ENCODE measurements at places on chromosomes 12 and 14.

GRCh38 chr14:101767618-101768362, 6.3 kb downstream of the PPP2R5C start:
- DNase-seq, result no peak

DNA sequence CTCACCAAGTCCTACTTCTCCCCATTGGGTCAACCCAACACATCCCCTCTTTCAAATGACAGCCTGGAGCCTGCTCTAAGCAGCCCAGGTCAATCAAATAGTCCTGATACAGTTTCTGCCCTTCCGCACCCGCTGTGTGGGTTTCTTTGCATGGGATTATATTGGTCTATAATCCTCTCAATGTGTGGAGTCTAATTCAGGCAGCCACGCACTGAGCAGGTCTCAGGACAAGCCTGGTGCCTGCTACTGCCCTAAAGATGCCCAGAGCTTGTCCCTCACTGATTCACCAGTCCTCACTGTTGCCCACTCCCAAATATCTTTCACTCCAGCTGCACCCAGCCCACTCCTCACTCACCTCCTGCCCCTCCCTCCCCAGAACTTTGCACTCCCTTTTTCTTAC, 16.4 kb downstream of the ACTN1 start:
- DNase-seq, result no peak

DNA sequence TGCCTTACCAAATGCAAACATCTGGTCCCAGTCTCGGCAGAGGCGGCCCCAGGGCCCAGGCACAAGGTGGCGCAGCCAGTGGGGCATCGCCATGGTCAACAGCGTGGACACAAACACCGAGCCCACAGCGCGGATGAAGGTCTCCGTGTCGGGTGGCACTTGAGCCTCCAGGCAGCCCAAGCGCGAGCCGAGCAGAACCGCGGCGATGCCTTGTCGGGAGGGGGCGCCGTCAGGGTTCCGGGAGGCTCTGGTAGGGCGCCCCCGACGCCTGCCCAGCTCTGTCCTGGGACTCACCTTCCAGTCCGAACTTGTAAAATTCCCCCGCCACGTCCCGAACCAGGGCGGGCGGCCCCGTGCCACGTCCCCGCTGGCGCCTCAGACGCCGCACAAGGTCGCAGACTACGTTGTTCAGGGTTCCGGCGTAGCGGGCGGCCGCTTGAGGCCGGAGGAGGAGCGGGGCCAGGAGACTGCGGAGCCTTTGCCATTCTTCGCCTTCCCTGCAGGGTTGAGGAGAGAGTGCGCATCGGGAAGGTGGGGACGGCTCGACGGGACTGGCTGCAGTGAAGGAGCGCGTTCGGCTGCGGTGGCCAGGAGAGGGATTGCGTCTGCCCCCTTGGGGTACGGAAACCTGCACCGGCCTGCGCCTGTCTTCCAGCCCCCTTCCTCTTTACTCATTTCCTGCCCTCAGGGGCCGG, 1.7 kb downstream of the CYP27B1 start:
- no peak for DNase-seq

GRCh38 chr12:130222519-130223218, 60.4 kb downstream of the FZD10 start:
- DNase-seq, result no peak

GRCh38 chr12:83172441-83172840, 485.7 kb downstream of the TMTC2 start:
- no peak for DNase-seq

- DNase-seq, result no peak
Measured at GRCh38 chr12:52258335-52258901, 16.0 kb upstream of the KRT86 start.

DNA sequence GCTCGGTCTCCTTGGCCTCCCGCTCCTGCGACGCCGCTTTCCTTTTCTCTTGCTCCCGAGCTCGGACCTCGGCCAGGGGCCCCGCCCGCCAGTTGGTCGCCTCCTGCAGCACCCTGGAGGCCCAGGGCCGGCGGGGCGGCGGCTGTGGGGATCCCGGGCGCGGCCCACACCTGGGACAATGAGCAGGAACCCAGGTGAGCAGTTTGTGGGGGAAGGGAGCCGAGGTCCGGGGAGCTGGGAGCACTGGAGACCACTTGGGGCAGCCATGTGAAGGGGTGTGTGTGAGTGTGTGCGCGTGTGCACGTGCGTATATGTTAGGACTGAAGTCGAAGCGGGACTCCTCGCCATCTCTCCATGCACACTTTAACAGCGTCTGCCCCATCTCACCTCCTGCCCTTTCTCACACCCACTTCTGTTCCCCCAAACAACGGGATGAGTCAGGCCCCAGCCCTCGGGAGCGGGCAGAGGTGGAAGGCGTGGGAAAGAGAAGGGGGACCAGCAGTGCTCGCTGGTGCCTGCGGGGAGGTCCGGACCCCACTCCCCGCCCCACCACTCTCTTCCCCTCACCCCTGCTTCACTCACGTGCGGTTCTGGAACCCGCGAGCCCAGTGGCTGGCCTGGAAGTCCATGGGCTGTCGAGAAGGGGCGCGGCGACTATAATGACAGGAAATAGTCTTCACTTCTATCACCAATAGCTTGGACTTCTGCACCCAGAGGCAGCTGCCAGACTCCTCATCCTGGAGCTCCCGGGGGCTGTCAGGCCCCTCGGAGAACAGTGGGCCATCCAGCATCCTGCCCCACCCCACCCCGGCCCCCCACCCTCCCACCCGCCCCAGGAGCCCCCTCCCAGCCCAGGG, 450 bp downstream of the DDN start:
- no peak for DNase-seq

GRCh38 chr12:127923501-127923900, 343.5 kb upstream of the TMEM132C start:
- DNase-seq, result no peak

DNA sequence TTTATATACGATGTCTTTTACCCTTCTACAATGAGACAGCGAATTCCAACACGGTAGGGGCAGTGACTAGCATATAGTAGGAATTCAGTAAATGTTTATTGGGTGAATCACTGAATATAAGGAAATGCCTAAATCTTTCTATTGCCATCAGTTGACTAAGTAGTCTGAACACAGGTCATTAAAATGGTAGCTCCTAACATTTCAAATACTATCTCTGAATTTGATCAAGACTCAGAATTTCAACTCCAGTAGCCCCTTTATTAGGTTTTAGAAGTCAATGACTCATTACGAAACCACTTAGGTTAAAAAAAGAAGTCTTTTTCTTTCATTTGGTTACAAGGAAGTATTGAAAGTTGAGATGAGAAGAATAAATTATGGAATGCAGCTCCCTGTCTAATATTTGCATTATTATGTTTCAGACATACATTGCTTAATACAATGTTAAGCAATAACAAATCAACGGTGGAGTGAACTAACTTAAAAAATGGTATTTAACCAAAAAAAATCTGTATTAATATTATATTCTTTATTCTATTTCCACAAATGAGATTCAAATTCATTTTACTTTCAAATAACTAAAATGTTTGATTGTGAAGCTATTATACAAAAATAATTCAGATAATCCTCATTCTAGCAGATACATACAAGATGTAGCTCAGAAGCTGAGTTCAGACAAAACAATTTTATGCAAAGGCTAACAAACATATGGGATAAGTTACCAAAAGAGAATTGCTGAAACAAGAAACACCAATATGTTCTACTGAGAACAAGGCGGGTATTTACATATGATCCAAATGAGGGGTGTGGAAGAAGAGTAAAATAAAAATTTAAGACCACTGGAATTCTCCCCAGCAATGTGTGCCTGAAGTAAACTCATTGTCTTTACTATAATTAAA, 302.7 kb downstream of the CEP128 start:
- no peak for DNase-seq

- no peak for DNase-seq
Measured at GRCh38 chr14:25102788-25103187, 52.8 kb upstream of the STXBP6 start.

DNA sequence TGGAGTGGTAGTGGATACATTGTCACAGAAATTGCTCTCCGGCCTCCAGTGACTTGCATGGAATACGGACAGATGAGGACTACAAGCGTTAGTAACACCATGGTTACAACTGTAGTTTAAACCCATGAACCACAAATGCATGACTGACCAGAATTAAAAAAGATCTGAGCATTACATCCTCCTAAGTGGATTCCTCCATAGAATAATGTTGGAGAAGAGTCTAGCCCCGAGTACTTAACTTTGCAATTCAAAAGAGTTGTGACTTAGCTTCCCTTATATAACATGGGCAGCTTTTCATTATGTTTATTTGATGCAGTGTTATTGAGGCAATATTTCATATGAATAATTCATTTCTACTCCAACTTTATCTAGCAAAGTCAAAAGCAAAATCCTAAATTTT, 457.2 kb upstream of the TMPO start:
- DNase-seq, result no peak

DNA sequence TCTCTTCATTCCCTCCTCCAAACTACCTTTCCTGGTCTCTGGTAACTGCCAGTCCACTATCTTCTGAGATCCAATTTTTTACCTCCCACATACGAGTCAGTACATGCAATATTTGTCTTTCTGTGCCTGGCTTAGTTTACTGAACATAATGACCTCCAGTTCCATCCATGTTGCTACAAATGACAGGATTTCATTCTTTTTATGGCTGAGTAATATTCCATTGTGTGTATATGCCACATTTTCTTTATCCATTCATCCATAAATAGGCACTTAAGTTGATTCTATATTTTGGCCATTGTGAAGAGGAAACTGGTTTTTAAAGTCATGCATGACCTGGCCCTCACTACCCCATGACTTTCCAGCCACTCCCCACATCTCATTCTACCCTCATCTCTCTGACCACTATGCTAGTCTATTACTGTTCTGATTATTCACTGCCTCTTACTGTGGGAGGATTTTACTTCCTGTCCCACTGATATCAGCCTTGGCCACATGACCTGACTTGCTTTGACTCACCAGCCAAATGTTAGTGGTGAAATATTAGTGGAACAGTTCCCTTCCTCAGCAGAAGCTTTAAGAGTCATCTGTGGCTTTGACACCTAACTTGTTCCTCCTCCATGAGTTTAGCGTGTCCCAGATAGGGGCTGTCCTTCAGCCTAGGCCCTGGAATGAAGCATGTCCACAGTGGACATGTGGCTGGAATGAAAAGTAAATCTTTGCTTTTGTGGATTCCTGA, 52.2 kb downstream of the GOLGA5 start:
- peak; percentile 90 for DNase-seq

- DNase-seq, result no peak
Measured at GRCh38 chr14:104395276-104395675, 184.3 kb upstream of the C14orf180 start.

- DNase-seq, result no peak
Measured at GRCh38 chr12:7171854-7172253, 17.6 kb upstream of the PEX5 start.

DNA sequence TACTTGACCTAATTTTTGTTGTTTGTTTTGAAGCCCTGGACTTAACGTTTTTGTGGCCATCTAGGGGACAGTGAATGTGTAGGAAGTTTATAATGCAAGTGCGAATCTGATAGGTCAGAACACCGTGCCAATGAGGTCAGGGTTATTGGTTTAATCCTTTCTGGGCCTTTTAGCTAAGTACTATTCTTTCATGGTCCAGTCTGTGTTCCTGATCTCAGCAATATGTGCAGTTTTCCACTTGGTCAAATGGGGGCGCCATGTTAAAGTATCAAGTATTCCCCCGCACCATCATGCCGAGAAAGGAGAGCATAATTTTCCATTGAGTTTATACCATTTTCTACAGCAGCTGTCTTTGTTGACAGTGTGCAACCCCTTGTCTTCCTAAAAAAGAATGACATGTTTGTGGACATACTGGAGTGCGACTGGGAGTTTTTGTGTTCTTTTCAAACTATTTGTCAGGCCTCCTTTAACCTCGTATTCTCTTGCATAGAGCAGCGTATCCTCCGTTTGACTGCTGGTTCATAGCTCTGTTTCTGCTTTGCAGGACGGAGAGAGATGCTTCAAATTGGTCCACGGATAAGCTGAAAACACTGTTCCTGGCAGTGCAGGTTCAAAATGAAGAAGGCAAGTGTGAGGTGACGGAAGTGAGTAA, 1.3 kb downstream of the AHSA1 start:
- peak; percentile 77 for DNase-seq

GRCh38 chr12:63752841-63753240, 26.9 kb upstream of the RXYLT1 start:
- DNase-seq, result no peak

DNA sequence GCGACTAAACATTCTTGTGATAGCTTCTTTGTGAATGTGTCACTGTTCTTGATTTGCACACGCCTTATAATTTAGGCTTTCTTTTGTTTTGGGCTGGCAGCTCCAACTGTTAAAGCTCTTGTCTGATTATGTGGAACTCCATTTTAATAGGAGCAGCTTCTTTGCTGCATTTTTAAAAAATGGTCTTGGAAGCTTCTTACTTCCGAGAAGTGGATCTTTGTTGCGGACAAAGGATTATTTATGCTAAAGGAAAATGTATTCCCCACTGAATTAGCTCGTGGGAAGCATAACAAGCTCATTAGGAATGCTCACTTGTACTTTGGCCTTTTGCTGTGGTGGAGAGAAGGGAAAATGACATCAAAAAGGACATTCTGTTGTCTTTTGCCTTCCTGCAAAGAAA, 20.0 kb downstream of the GAS2L3 start:
- peak; percentile 33 for DNase-seq

- DNase-seq, result peak; percentile 90
Measured at GRCh38 chr14:76918256-76918781, 92.1 kb downstream of the LRRC74A start.

GRCh38 chr12:82758749-82759330, 72.1 kb downstream of the TMTC2 start:
- DNase-seq, result no peak

- no peak for DNase-seq
Measured at GRCh38 chr14:70808416-70809224, 693 bp downstream of the MAP3K9 start.

GRCh38 chr12:115421350-115421749, 737.4 kb upstream of the TBX3 start:
- DNase-seq, result no peak

- DNase-seq, result no peak
Measured at GRCh38 chr14:99621948-99622347, 17.9 kb upstream of the CCDC85C start.

GRCh38 chr14:68305738-68306137, 486.2 kb downstream of the RAD51B start:
- DNase-seq, result no peak
